ENCODE measurements at places on chromosomes 16 and 17.
A peak's percentile ranks its signal among the peaks of the same experiment; 100 is the strongest.

GRCh38 chr16:15714393-15715172 lies 64.5 kb downstream of the NDE1 start:
- DNase-seq, result no peak

GRCh38 chr16:87675111-87675719 lies 72.9 kb downstream of the JPH3 start:
- no peak for DNase-seq

DNA sequence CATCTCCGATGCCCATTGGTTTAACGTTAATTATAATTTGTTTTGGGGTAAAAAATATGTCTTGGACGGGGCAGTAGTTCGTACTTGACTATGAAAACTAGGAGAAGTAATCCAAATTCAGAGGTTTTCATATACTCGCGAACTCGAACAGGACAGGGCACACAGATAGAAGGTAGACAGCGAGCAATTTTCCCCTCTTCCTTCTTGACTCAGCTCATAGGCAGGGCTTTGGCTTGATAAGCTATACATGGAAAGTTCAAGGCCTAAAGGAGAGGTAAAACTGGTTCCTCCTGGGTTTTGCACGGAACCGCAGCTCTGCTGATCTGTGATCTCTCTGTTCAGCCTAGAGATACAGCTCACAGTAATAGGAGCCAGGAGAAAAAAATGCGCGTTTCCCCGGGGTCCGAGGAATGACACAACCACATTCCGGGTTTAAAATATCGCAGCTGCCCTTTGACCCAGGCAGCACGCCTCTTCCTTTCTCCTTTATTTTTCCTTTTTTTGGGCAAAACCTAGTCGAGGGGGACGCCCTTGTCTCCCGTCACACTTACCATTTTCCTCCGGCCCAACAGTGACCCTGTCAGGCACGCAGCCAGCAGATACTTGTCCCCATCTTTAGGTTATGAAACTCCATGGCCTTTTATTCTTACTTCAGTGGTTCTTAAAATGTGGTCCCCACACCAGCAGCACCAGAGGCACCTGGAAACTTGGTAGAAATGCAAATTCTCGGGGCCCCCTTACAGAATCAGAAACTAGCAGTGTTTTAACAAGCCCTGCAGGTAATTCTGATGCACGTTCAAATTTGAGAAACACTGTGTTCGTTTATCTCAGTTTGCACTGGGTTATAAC lies 1.7 kb upstream of the LASP1 start:
- DNase-seq, result no peak

DNA sequence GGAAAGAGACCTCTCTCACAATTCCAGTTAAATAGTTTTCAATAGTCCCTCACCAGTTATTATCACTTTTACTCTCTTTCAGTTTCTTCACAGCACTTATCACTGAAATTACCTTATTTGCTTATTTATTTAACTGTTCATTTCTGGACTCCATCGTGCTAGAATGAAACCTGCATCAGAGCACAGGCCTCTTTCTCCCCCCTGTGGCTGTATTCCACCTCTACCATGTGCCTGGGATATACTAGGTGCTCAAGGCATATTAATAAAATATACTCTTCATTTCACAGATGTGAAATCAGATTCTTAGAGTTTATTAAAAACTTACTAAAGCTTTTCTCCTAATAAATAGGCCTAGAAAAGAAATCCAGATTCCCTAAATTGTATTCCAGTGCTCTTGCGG lies 308.9 kb upstream of the MON1B start:
- no peak for DNase-seq

- no peak for DNase-seq
Observed at GRCh38 chr16:66923866-66924265, 1.5 kb downstream of the RRAD start.

GRCh38 chr17:43927060-43927864 lies 15.0 kb downstream of the PPY start:
- DNase-seq, result no peak

DNA sequence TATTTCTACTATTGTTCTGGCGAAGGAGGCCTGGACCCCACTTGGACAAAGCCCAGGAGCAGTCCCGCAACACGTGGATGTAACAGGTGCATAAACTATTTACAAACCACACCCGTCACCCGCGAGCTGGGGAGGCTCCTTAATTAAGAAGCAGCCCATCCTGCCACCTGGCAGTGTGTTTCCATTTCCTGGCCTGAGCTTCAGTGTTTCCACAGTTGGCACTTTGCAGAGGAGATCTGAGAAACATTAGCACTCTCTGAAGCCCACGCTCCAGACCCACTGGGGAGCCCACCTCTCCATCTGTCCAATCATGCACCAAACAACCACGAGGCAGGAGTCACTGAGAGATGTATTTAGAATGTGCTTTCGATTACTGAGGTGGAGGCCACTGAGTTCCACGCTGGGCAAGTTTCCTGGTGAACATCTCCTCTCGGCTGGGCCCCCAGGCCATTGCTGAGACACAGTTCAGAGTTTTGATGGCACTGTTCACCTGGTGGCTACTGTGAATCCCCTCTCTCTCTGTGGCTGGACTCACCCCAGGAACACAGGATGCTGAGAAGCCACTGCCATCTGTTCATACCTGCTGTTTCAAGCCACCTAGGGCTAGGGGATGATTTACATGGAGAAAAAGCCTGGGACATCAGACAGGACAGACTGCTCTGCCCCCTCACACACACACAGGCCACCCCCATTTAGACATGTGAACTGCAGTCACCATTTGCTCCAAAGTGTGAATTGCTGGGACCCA lies 129.1 kb downstream of the AIPL1 start:
- no peak for DNase-seq

- no peak for DNase-seq
Observed at GRCh38 chr17:59355030-59355701, 23.7 kb downstream of the YPEL2 start.

DNA sequence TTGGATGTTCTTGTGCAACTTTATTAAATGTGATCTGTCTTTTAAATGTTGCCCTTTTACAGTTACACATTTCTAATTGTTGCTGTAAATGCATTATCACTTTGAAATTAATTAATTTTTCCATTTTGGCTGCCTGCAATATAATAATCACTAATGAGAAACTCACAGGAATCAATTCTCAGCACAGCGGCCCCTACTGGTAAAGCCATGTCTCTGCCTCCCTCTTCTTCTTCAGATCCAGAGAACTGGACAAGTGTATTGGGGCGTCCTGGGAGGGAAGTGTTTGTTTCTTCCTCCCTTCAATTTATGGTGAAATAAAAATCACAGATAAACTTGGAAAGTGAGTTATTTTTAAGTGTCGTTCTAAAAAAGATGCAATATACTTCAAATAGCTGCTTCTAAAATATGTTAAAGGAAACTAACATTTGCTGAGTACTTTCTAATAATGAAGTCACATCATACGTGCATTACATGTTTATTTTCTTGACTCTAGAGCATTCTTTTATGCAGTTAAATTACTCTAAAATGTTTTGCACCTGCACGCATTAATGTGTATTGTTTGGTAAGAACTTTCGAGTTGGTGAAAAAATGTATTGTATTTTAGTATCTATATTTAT lies 338.0 kb downstream of the WWOX start:
- peak; percentile 4 for DNase-seq

Measured in stimulated activated CD4-positive, alpha-beta T cell treated with anti-CD3 and anti-CD28 coated beads, Interleukin-1b, Interleukin-23, amount 100 ng/mL, for 24 hours (primary cell).